ENCODE measurements at places on chromosomes 5 and 9.

DNA sequence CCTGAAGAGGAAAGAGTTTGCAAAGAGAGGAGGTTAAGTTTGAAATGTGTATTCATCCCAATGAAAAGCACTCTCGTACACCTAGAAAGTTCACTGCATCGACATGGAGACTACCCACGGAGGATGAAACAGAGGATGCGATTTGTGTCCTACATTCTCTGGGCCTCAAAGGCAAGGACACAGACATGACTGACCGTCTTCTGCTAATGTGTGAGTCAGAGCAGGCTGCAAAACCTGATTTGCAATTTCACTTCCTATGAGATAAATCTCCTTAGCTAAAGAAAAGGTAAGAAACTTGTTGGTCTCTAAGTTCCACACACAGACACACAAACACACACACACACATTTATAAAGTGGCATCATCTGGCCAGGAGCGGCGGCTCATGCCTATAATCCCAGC lies 98.6 kb downstream of the GNAQ start:
- DNase-seq: no peak

GRCh38 chr9:33517373-33517772 lies 6.7 kb upstream of the ANKRD18B start:
- peak; percentile 68 for DNase-seq

GRCh38 chr9:98329281-98329680 lies 73.8 kb upstream of the TBC1D2 start:
- DNase-seq: no peak

DNA sequence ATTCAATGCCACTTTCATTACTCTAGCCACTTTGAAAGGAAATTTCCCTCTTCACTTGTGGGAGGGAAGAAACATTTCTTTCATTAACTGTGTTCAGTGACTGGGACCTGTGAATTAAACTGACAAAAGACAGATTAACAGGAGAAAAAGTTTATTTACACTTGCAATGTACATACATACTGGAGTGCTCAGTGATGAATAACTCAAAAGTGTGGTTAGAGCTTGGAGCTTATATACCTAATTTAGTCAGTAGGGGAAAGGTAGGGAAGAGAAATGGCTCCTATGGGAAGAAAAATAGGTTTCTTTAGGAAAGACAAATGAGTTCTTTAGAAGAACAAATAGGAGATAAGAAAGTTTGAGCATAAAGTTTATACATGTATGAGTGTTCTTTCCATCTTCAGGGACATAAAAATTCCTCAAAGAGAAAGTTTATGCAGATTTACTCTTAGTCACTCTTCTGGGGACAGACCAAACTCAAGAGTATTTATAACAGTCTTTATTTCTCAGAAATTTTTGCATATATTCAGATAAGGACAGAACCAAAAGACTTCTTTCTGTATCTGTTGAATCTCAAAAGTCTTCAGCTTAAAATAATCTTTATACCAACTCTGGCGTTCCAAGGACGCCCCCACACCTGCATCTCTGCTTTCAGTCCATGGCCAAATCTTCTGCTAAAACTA lies 120.0 kb upstream of the RAI14 start:
- DNase-seq: no peak

DNA sequence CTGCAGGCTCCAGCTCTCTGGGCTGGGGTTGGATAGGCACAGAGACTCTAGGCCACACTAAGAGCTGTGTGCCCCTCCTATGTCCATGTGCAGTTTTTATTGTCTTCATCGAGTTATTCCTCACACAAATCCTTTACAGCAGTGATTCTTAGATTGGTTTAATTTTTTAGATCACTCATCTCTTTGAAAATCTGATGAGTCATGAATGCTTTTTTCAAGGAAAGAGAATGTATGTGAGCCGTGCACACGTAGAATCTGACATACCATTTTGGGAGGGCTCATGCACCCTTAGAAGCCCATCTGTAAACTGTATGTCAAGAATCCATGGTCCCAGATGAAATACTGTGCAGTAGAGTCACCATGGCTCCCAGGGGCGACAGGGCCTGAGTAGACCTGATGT lies 100.7 kb upstream of the S1PR3 start:
- no peak for DNase-seq

- no peak for DNase-seq
These were observed 1026.9 kb upstream of the C9orf72 start for GRCh38 chr9:28600226-28600625.

DNA sequence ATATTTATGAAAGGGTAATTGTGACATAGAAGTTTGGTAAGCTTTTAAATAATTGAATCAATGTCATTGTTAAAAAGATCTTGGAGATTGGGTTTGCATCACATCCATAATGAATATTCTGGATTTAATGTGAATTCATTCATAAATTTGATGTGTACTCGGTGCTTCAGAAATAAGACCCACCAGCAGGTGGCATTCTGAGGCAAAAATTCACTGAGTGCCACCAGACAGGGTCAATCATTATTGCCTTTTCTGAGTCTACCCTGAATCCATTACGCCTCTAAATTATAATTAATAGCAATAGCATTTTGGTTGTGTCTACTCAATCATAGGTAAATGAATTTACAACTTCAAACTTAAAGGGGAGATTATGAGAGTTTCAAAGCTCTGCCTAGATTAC lies 1.0 kb downstream of the TRPC7 start:
- DNase-seq: peak; percentile 27

DNA sequence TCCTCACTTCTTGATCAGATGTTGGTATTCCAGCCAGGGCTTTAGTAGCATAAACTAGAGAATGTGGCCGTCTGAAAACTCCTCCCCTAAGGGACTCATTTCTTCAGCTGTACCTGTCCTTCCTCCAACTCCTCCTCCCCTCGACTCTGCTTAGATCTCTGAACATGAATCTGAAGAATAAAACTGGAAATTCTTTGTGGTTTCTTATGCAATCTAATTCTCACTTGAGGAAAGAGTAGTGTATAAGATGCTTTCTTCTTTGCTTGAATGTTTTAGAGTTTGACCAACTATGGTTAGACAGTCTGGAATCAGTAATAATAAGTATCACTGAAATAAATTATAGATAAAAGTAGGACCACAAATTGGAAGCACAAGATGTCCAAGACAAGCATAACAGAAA lies 128.5 kb downstream of the LRRC70 start:
- DNase-seq: no peak

DNA sequence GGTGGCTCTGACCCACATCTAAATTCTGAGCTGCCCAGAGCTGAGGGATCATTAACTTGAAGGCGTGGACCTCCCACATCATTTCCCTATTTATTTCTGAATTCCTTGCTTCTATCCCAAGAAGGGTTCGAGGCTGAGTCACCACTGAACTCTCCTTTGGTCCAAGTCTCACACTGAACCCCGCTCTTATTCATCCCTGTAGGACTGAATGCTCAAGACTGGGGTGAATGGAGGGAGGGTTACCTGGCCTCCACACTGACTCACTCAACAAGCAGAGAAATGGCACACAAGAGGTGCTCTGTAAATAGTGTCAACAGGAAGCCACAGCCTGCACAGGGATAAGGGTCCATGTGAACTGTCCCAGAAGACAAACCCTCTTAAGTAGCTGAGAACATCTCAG lies 79.1 kb upstream of the FSTL4 start:
- DNase-seq: no peak

DNA sequence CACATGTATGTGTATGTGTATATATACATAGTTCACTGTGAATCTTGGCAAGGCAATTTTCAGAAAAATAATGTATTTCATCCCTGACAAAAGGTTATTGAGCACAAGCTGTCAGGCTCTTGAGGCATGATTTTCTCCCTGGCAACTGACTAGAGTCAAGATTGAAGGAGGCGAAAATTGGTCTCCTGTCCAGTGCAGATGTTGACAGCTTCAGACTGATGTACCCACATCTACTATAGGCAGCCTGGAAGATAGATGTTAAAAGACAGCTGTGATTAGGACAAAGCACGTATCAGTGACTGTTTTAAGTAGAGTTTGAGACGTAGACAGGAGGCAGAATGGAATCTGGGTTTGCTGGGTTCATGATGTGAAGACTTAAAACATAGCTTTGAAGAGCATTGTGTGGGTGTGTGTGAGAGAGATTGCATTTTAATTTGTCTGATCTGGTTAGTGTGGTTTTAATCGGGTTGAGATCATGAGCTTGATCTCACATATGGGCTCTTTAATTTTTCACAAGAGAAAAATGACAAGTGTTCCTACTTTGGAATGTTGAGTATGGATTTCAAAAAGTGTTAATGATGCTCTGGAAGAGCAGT lies 39.1 kb downstream of the CTNNA1 start:
- DNase-seq: no peak

GRCh38 chr9:112355427-112355897 lies 22.0 kb upstream of the PTBP3 start:
- no peak for DNase-seq

GRCh38 chr5:149473441-149473840 lies 77.8 kb downstream of the CSNK1A1 start:
- DNase-seq: no peak

- no peak for DNase-seq
These were observed 15.3 kb downstream of the SRP19 start for GRCh38 chr5:112876362-112876761.

DNA sequence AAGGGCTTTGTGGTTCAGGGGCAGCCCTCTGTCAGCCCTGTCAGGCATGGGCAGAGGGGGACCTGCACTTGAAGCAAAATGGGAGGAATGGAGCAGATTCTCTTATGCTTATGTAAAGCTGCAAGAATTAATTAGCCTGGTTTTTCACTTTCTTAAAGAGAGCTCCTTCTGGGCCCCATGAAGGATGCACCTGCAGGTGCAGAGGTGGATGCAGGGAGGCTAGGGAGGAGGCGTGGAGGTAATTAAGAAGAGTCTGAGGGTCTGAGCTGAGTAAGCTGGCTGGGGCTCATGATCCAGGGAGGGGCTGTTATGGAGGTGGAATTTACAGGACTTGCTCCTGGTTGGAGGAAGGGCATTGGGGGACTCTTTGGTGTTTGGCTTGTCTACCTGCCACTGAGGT lies 22.0 kb downstream of the NSG2 start:
- no peak for DNase-seq

DNA sequence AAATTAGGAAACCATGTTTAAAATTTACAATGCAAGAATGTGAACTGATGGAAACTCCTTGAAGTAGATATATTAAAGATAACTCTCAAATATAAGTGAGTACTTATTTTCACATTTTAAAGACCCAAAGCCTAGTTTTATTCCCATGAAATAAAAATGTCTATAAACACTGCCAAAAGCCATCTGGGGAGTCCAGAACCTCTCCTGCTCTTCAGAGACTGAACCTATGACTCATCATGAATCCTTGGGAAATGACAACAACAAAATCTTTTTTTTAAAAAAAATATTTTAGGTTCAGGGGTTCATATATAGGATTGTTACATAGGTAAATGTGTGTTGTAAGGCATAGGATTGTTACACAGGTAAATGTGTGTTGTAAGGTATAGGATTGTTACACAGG lies 33.8 kb upstream of the FYB1 start:
- peak; percentile 61 for DNase-seq

DNA sequence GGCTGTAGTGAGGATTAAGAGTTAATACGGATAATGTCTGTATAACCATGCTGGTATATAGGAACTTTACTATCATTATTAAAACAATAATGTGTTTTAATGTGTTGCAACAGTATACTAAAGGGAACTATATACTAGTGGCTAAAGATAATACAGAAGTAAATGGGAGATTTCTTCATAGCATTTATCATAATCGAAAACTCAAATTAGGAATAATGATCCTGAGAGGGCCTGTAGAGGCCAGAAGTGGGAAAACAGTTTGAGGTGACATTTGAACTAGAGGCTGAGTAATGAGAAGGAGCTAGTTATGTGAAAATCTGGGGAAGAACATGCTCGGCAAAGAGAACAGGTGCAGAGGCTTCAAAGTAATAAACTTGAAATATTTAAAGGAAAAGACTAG lies 2.9 kb downstream of the TCERG1 start:
- no peak for DNase-seq

DNA sequence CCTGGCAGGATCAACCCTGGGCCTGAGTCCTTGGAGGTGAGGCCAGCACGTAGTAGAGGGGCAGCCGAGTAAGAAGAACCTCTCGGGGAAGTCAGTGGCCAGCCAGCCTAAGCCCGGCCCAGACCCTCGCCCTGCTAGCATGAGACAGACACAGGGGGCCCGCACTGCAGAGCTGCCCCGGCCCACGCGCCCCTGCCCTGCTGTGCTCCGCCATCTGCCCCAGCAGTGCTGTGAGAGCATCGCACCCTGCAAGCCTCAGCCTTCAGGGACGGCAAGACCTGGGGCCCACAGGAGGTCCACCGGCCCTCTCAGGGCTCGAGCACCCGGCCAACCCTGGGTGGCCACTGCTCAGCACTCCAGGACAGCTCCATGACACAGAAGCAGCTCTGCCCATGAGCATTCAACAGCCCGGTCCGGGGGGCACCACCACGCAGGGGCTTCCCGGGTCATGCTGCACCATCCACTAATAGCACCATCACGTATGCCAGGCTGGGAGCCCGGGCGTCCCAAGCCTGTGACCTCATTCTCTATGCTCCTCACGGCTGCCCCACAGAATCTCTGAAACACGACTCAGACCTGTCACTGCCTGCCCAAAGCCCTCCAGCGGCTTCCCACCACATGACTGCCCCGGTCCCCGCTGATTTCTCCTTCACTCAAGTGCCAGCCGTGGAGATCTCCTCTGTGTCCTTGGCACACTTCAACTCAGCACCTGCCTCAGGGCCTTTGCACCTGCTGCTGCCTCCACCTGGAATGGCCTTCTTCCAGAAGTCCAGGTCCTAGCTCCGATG lies 38.1 kb downstream of the ADAMTS2 start:
- DNase-seq: no peak

GRCh38 chr9:89555036-89555415 lies 49.8 kb upstream of the GADD45G start:
- DNase-seq: no peak

DNA sequence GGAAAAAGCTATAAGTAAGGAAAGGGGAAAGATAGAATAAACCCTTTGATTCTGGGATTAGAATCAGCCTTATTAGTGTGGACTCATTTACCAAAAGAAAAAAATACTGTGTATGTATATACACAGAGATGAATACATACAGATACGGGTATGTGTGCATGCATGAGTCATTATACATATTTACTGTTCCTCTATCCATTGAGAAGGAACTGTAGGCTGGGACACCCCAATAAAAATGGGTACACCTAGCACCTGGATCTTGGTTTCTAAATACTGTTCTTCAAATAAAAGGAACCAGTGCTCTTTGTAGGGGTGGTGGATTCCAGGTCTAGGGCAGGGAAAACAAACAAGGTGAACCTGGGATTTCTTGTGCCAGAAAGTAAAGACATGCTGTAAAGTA lies 48.3 kb downstream of the WHRN start:
- DNase-seq: no peak

DNA sequence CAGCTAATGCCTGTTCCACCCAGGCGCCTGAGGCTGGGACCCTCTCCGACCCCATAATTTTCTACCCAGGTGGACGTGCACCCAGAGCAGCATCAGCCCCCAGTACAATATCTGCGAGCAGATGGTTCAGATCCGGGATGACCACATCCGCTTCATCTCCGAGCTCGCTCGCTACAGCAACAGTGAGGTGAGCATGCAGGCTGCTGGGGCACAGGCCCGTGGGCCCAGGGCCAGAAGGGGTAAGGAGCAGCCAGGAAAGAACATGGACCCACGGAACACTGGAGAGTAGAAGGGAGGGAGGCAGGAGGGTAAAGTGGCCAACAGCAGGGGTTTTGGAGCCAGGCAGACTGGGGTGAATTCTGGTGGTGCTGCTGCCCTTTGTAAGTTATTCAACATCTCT lies 45.7 kb downstream of the CYFIP2 start:
- no peak for DNase-seq

Data from MCF 10A (cell line).